CD4-positive, alpha-beta T cell treated with Interleukin-2 at 100 ng/mL for 4 hours (primary cell): ENCODE measurements at places on chromosomes 12 and 14.

GRCh38 chr14:48665077-48665784, 920.9 kb downstream of the RPS29 start:
- no peak for DNase-seq

DNA sequence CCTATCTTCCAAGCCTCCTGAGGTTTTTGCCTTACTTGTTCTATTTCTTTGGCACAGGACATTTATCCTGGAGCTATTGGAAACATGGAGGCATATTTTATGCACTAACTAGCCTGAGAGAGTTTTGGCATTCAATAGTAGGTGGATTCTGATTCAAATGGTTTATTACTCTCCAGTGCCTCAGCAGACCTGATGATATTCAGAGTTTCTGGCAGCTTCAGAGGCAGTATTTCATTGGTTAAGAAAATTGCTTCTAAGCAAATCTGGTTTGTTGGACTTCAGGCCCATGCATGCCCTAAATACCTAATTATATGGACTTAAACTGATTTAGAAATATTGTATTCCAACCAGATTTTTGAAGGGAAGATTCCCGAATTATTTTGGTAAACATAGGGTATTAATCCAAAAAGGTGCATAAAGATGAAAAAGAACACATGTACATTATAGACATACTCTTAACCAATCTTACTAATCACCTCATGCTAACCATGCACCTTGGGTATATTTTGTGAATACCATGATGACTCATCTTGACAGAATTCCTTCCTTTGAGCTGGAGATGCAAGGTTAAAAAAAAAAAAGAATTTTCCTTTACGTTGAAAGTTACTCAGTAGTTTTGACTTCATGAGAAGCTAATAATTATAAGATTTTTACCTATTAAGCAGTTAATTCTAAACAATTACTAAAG, 44.3 kb upstream of the KTN1 start:
- DNase-seq = no peak

DNA sequence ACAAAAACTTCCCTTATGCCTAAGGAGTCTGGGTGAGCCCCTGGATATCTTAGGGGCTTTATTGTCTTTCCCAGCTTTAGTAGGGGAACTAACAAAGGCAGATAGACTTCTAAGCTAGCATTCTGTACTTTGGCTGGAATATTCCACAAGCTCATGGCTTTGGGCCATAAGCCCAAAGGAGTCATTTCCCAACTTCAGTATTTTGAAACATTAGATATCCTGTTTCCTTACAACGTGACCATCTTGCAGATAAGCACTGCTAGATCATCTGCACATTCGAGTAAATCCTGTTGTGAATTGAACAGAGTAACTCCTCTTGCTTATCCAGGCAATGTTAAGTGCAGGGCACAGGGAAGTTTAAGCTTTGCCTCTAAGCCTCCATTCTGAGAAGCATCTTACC, 70.6 kb upstream of the ACTN1 start:
- no peak for DNase-seq

DNA sequence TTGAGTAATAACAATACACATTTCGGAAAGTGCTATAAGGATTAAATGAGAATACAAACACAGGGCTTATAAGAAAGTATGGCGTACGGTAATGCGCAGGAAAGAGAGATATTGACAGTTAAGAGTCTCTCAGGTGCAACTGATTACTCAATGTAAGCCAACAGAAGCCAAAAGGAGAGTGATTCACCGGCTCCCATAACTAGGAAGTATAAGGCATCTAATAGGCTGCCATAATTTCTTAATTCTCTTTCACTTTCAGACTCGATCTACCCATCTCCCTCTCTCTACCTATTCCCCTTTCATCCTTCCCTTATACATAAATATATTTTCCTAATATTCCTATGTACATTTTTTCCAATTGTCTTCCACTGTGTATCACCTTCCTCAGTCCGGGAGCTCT, 90.0 kb downstream of the MDGA2 start:
- DNase-seq = no peak

GRCh38 chr12:54068418-54069070, 14.9 kb downstream of the HOXC4 start:
- DNase-seq = no peak

- DNase-seq = no peak
Measured at GRCh38 chr12:113860059-113860820, 105.9 kb downstream of the RBM19 start.

GRCh38 chr12:30201301-30202160, 417.8 kb upstream of the TMTC1 start:
- DNase-seq = no peak

GRCh38 chr12:64650762-64651161, 40.5 kb downstream of the RASSF3 start:
- DNase-seq = no peak
